ENCODE measurements at places on chromosomes 16 and 17.

DNA sequence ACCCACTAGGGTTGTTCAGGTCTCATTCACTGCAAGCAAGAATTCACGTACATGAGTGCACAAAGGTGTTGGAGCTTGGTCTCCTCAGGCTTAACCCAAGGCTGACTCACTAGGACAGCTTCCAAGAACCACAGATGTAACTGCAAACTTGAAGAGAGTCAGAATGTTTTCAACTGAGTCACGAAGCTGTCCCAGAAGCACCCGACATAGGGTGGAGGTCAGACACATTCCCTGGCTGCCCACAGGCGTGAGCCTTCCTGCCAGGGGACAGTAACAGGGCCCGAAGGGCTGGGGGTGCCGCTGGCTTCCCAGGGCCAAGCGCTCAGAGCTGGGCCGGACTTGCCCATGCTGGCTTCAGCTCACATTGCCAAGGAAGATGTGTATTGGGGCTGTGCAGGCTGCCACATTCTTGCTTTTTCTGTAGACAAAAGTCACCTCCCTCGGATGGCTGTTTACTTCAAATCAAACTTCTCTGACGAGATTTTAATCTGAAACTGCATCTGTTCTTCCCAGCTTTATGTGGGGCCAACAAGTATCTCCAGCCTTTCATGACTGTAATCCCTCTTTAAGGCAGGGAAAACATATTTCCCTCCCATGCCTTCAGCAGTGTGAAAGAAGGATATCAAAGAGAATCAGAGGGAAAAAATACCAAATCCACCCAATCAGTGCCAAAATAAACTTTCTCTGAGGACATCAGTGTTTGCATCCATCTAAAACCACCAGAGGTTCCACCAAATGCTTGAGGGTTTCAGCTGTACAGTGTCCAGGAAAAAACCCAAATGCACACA, 14.3 kb downstream of the CMTM3 start:
- DNase-seq: peak; percentile 99
- peaks cover 44% of the 10 kb centered on the region for H3K4me1 ChIP-seq
- peak overlapping the region; percentile 86 for H3K27ac ChIP-seq
- no peaks in the 10 kb centered on the region for H3K27me3 ChIP-seq
- no peaks in the 10 kb centered on the region for H3K36me3 ChIP-seq

DNA sequence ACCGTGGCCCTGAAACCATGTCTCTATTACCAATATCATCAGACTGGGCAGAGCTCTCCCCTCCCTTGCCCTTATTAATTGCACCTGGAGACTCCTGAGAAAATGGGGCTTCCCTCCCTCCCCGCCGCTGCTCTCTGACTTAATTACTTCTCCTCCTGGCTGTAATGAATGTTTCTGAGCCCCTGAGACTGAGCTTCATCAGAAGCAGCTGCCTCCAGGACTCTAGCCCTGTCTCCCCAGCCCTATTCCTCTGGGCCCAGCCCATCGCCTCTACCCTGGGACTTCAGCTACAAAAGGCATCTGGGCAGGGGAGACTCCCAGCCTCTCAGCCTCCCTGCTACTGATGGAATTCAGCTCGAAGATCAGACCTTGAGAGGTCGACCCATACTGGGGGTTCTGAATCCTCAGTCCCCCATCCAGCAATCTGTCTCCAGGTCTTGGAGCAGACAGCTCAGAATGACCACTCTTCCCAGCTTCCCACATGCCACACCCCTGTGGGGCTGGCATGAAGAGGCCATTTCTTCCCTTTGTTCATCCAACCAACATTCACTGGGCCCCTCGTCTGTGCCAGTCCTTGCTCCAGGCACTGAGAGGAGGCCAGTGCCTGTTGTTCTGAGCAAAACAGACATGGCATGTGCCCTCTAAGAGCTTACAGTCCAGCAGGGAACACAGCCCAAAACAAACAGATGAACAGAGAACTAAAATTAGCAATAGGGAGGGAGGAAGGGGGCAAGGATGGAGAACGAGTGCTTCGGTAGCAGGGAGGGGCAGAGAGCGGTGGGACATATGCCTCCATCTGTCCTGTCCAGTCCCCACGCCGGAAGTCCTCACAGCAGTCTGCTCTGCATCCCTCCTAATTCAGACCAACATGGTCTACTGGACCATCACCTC, 17.0 kb upstream of the NAGS start:
- DNase-seq: no peak
- H3K27ac ChIP-seq: no peak overlapping the region
- H3K4me1 ChIP-seq: no peaks in the 10 kb centered on the region
- no peak overlapping the region for H3K4me3 ChIP-seq
- no peaks in the 10 kb centered on the region for H3K36me3 ChIP-seq

- H3K27me3 ChIP-seq: peaks cover 2% of the 10 kb centered on the region
- no peaks in the 10 kb centered on the region for H3K36me3 ChIP-seq
- DNase-seq: no peak
- H3K4me1 ChIP-seq: peaks cover 5% of the 10 kb centered on the region
Measured at GRCh38 chr17:41615454-41615853, 2.9 kb upstream of the KRT16 start.

DNA sequence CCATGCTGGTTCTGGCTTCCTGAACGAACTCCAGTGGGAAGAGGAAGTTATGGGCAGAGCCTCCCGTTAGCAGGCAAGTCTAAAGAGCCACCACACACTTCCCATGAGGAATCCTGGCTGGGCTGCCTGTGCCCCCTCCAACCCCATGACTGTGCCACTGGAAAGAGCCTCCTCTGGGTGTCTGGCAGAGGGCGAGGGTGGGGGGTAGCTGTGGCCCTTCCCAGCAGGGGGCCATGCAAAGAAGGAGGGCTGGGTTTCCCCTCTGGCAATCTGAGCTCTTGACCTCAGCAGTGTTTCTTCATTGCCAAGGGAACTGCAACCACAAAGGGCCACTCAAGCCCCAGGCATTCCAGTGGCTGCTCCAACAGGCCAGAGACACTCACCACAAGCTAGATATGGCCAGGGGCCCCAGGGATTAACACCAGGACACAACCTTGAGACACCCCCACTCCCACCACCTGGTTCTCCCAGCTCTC, 1.7 kb upstream of the RRAD start:
- peak; percentile 89 for DNase-seq
- H3K27ac ChIP-seq: peak overlapping the region; percentile 59
- H3K4me3 ChIP-seq: no peak overlapping the region
- peaks cover 34% of the 10 kb centered on the region for H3K4me1 ChIP-seq

- H3K36me3 ChIP-seq: no peaks in the 10 kb centered on the region
- H3K4me3 ChIP-seq: no peak overlapping the region
- no peak overlapping the region for H3K27ac ChIP-seq
- DNase-seq: peak; percentile 25
- H3K4me1 ChIP-seq: peaks cover 20% of the 10 kb centered on the region
Measured at GRCh38 chr17:41494524-41494923, 4.8 kb upstream of the KRT36 start.

- no peak overlapping the region for H3K4me3 ChIP-seq
- H3K27me3 ChIP-seq: no peaks in the 10 kb centered on the region
- H3K4me1 ChIP-seq: peaks cover 11% of the 10 kb centered on the region
- no peak overlapping the region for H3K27ac ChIP-seq
- no peaks in the 10 kb centered on the region for H3K36me3 ChIP-seq
- DNase-seq: no peak
Measured at GRCh38 chr16:88735616-88736015, 29.3 kb downstream of the CTU2 start.

DNA sequence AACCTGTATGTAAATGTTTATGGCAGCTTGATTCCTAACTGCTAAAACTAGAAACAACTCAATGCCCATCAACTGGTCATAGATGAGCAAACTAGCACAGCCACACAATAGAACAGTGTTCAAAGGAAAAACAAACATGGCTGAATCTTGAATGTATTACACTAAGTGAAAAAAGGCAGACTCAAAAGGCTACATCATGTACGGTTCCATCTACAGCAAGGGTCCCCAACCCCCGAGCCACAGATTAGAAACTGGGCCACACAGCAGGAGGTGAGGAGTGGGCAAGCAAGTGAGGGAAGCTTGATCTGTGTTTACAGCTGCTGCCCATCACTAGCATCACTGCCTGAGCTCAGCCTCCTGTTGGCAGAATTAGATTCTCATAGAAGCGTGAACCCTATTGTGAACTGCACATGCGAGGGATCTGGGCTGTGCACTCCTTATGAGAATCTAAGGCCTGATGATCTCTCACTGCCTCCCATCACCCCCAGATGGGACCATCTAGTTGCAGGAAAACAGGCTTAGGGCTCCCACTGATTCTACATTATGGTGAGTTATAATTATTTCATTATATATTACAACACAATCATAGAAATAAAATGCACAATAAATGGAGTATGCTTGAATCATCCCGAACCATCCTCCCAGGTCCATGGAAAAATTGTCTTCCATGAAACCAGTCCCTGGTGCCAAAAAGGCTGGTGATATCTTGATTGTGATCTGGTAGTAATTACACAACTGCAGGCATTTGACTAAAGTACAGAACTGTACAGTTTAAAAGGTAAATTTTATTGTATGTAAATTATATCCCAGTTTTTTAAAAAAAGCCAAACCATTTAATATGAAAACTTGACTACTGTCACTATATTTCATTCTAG, 7.7 kb downstream of the CEP20 start:
- H3K27ac ChIP-seq: peak overlapping the region; percentile 69
- DNase-seq: no peak
- peaks cover 15% of the 10 kb centered on the region for H3K4me1 ChIP-seq
- H3K27me3 ChIP-seq: no peaks in the 10 kb centered on the region
- H3K36me3 ChIP-seq: peaks cover 11% of the 10 kb centered on the region

- no peak overlapping the region for H3K4me3 ChIP-seq
- H3K36me3 ChIP-seq: no peaks in the 10 kb centered on the region
- no peaks in the 10 kb centered on the region for H3K4me1 ChIP-seq
- H3K27ac ChIP-seq: no peak overlapping the region
- H3K27me3 ChIP-seq: no peaks in the 10 kb centered on the region
Measured at GRCh38 chr16:27110524-27110896, 43.8 kb downstream of the C16orf82 start.

DNA sequence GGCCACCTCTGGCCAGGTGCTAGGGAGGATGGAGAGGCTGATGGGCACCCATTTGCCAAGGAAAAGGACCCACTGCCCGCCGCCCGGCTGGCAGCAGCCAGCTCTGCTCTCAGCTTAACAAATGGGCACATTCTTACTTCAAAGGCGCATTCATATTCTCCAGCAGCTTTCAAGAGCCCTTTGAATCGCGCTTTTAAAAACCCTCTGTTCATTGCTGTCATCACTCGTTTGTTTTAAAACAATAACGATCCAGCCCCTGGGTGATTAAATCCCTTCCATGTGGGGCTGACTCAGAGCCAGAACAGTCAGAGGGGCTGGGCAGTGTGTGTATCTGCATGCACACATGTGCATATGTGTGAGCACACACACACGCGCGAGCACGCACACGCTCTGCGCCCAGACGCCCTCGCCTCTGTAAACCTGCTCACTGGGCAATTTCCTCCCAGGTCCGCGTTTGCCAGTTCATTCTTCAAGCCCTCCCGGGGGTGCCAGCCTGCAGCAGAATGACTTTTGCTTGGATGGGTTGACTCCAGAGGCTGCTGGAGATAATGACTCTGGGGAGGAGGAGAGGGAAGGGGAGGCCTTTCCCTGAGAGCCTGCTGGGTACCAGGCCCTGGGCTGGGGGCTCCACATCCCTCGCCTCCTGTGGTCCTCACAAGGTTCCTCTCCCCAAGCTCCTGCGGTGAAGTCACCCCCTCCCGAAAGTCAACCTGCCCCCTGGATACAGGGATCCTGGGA, 133.1 kb downstream of the SDK2 start:
- H3K27me3 ChIP-seq: peaks cover 12% of the 10 kb centered on the region
- H3K27ac ChIP-seq: no peak overlapping the region
- H3K36me3 ChIP-seq: no peaks in the 10 kb centered on the region
- no peaks in the 10 kb centered on the region for H3K4me1 ChIP-seq
- DNase-seq: no peak
- H3K4me3 ChIP-seq: no peak overlapping the region

DNA sequence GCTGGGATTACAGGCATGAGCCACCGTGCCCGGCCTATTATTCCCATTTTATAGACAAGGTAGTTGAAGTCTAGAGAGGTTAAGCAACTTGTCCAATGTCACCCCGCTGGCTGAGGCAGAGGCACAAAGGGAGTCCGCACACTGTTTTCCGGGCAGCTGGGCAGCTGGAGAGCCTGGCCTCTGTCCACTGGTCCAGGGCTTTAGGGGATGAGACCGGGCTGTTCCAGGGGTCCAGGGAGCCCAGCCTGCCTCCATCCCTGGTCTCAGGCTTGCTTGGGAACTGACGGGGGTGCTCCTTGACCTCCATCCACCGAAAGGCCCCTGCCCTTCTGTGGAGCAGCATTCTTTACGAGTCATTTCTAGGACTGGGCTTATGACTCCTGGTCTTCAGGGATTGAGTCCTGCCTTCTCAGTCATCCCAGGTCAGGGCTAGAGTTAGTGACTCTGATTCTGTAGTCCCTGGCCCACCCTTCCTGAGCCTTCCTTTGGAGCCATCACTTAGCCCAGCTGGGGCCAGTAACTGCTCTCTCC, 37.5 kb downstream of the SOCS3 start:
- DNase-seq: no peak
- H3K27me3 ChIP-seq: no peaks in the 10 kb centered on the region
- H3K4me3 ChIP-seq: no peak overlapping the region
- peaks cover 22% of the 10 kb centered on the region for H3K4me1 ChIP-seq
- no peak overlapping the region for H3K27ac ChIP-seq
- H3K36me3 ChIP-seq: no peaks in the 10 kb centered on the region

DNA sequence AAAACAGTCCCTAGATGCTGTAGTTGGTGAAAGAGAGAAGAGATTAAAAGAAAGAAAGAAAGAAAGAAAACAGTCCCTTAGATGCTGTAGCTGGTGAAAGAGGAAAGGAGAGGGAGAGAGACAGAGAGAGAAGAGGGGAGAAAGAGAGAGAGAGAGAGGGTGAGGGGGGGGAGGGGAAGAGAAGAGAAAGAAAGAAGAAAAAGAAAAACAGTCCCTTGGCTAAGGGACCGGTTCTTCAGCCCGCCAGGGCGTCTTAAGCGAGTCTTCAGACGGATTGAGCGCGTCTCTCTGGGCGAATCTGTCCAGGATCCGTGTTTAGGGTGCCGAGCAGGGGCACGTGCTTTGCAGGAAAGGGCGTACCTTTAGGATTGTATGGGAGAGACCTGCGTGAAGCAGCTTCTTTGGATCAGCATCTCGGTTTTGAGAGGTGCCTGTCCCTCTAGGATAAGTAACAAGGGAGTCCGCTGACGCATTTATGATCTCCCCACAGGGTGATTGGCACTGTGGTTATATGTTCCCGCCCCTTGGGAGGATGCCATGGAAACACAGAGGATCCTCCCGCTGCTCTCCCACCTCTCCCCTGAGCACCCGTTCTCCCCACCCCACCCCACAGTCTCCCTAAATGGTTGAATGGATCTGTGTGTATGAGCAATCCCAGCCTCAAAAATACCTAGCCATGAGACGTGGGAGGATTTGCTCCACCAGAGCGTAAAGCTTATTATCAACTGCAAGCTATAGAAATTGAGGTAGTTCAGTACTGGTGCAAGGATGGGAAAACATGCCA, 16.7 kb downstream of the GNGT2 start:
- H3K4me3 ChIP-seq: peak overlapping the region; percentile 80
- peak; percentile 69 for DNase-seq
- H3K27ac ChIP-seq: peak overlapping the region; percentile 92

DNA sequence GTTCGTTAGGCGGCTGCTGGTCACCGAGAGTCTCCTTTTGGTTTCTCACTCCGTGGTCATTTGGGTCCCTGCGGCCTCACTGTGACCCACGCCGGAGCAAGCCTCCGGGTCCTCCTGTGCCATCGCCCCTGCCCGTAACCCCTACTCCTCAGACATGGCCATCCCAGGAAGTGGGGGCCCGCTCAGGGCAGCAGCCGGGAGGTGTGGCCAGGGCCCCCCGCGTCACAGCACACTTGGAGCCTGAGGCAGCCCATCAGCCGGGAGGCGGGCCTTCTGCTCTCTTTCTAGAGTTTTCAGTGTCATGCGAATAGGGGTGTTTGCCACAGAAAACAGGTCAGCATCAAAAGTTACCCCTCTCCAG, 7.9 kb upstream of the WFIKKN1 start:
- no peaks in the 10 kb centered on the region for H3K36me3 ChIP-seq
- H3K27ac ChIP-seq: peak overlapping the region; percentile 51
- no peak overlapping the region for H3K4me3 ChIP-seq
- H3K4me1 ChIP-seq: peaks cover 29% of the 10 kb centered on the region
